ENCODE measurements at places on chromosomes 2 and 18.

GRCh38 chr2:123614596-123614995 is 410.5 kb upstream of the CNTNAP5 start:
- DNase-seq = no peak

DNA sequence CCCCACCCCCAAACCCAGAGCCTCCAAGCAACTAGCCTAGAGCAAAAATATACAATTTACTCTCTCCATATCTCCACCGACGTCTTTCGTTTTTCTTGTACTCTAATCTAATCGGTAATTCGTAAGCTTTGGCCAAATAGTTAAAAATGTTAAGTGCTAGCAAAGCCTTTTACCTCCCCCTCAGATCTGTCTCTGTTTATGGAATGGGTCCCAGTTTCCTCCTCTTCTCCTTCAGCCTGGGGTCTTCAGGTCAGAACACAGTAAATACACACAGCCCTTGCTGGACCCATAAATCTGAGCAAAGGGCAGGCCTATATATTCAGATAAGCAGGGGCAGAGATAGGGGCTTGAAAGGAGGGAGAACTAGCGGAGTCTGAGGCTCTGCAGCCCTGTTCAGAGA is 267.4 kb downstream of the MEIS1 start:
- no peak for DNase-seq

GRCh38 chr18:27715751-27716150 is 461.2 kb downstream of the CDH2 start:
- DNase-seq = no peak

- no peak for DNase-seq
Observed at GRCh38 chr2:127360242-127360641, 27.5 kb downstream of the MAP3K2 start.

- DNase-seq = no peak
Observed at GRCh38 chr2:169286624-169287231, 75.6 kb downstream of the LRP2 start.

GRCh38 chr18:59822612-59823550 is 76.9 kb upstream of the PMAIP1 start:
- DNase-seq = no peak

- no peak for DNase-seq
Observed at GRCh38 chr18:37219257-37219656, 346.3 kb downstream of the CELF4 start.

DNA sequence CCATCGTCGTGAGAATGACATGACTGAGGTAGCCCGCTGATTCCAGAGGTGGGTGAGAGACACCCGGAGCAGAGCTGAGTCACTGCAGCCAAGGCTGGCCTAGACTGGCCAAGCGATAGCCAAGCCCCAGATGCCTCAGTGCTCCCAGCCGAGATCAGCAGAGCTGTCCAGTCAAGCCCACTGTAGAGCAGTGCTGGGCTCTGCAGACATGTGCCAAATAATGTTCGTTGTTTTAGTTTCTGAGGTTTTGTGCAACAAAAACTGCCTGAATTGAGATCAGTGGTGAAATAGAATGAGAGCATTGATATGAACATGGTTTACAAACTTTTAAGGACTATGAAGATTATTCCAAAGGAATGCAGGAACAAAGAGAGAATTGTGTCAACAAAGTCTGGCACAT is 42.1 kb downstream of the INSIG2 start:
- no peak for DNase-seq

GRCh38 chr2:29110916-29111535 is 4.2 kb upstream of the CLIP4 start:
- DNase-seq = peak; percentile 34

GRCh38 chr2:67604360-67604759 is 207.2 kb downstream of the ETAA1 start:
- no peak for DNase-seq

GRCh38 chr2:64222351-64222750 is 78.1 kb upstream of the PELI1 start:
- no peak for DNase-seq

DNA sequence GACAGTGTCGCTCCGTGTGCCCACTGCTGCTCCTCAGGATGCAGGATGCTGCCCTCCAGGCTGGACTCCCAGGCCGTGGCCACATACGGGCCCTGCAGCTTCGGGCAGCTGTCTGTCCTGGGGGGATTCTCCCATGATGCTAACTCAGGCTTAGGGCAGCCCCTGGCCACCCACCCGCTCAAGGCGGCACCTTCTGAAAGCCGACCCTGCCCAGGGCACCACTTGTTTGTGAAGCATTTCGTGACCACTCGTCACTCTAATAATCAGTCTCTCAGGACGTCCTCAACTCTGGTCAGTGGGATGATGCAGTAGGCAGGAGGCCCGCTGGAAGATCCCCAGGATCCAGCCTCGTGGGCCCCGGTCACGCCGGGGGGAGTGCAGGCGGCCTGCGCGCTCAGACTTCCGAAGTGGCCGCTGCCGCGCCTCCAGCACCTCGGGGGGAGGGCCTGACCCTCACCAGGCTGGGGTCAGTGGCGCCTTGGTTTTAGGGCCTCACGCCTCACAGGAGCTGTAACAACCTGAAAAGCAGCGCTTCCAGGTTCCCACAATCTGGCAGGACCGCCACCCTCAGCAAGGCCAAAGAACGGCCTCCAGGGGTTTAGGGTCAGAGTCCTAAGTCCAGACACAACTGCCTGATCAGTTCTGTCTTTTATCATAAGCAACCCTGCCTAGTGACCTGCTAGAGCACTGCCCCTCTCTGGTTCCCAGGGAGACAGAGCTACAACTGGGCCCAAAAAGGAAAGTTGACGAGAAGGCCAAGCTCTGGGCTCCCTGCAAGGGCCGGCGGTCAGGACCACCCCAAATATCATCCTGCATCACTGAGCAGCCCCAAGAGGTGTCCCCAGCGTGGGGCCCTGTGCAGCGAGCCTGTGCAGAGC is 53.0 kb downstream of the EIPR1 start:
- DNase-seq = no peak

- DNase-seq = peak; percentile 42
Observed at GRCh38 chr2:111617299-111618225, 266.4 kb downstream of the ANAPC1 start.

DNA sequence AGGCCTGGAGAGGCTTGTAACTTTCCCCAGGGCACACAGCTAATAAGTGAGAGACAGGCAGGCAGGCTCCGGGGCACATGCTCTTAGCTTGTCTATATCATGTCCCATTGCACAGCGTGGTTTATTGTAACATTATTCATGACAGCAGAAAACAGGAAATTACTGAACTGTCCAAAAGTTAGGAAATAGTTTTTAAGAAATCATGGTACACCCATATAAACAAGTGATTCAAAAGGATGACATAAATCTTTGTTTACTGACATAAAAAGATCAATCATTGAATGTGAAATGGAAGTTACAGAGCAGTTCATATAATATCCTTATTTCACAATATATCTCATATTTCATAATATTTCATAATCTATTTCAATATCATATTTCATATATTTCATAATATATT is 34.3 kb upstream of the TXNDC2 start:
- peak; percentile 96 for DNase-seq

GRCh38 chr2:195238826-195239225 is 418.2 kb upstream of the SLC39A10 start:
- no peak for DNase-seq

DNA sequence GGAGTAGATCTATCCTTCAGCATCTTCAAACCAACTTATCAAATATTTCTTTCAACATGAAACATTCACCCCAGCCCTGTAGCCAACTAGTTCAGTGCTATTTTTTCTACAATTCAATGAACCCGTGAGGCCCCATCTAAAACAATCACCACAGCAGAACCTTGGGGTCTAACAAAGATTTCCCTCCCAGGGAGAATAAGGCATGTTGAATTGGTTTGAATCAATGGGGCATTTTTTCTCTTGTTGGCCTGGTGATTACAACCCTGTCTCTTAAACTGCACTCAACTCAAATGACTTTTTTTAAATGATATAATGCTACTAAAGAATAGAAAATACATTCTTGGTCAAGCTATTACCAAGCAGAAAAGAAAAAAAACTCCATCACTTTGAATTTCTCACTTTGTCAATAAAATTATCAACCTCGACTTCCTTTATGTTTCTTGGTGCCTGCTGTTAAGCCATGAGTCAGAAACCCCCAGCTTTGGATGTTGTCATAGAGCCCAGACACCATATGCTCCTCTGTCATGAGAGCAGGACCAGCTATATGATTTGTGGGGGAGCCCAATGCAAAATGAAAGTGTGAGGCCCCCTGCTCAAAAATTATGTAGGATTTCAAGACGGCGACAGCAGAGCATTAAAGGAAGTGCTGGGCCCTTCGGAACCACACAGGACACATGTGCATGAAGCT is 282.4 kb downstream of the MEIS1 start:
- no peak for DNase-seq

DNA sequence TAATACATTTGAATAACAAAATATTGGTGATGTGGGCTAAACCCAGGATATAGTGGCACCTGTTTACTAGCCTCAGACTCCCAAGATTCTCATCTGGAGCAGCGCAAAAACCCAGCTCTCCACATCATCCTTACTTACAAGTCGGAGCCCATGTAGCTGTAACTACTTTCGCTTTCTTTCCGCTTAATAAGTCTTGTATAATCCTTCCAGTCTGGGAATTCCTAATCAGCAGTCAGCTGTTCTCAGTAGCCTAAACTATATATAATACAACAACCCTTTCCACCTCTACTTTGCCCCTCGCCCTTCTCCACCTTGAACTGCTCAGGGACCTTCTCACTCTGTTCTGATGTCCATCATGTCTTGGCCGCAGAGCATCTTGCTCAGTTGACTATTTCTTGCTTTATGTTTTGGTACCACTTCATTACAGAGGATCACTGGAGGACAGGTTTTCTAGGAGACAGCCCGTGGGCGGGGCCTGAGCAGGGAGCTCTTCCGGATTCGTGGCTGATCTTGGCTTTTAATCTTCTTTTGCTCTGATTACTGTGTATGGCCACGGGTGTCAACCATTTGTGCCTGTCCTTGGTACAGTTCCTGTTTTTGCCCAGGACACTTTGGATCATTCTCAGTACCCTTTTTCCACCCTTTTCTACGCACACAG is 119.9 kb upstream of the SERTAD2 start:
- no peak for DNase-seq

DNA sequence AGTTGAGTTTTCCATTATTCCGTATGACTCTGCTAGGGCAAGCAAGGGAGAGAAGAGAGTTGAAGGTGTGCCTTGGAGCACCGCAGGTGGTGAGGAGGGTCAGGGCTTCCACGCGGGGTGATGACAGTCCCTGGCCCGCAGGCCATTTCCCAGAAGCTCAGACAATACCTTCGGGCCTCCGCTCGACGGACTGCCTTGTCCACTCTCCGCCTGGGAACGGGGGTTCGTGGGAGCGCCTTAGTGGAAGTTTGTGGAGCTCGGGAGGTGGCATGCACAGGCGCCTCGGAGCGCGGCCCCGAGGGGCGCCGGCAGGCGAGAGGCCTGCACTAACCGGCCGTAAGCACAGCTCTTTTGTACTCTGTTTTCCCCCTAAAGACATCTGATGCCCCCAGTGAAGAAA is 69.8 kb downstream of the ARHGEF33 start:
- DNase-seq = no peak

GRCh38 chr2:135698838-135699237 is 42.8 kb upstream of the UBXN4 start:
- DNase-seq = no peak

- peak; percentile 56 for DNase-seq
Observed at GRCh38 chr2:215611609-215612386, 175.9 kb upstream of the FN1 start.

DNA sequence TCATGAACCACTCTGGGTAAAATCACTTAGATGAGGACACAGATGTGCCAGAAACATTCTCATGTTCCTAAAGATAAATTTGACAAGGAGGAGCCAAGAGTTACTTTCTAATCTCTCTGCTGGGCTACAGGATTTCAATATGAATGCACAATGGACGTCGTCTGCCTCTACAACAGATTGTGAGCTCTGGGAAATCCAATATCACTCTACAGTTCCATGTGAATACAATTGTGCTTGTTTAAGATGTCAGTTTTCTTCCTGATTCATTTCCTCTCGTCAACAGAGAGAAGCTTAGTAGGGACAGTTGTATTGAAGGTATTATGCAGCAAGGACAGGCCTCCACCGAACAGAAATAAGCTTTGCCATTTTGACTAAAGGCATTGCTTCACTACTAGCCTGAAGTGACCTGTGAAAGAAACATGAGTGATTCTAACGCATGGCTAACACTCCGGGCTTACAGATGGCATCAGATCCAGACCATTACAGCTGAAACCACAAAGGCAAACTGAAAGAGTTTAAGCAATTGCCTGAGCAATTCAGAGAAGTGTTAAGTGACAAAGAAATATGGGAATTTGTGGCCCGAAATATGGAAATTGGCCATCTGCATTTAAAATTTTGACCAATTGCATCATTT is 1591.5 kb downstream of the LRP1B start:
- DNase-seq = no peak

DNA sequence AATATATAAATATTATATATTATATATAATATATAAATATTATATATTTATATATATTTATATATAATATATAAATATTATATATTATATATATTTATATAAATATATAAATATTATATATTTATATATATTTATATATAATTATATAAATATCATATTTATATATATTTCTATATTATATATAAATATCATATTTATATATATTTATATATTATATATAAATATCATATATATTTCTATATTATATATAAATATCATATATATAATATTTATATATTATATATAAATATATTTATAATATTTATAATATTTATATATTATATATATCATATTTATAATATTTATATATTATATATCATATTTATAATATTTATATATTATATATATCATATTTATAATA is 321.4 kb downstream of the CDH2 start:
- no peak for DNase-seq

- no peak for DNase-seq
Observed at GRCh38 chr18:56085551-56085950, 497.6 kb upstream of the TCF4 start.

GRCh38 chr2:141384676-141385075 is 746.1 kb downstream of the LRP1B start:
- DNase-seq = no peak

- peak; percentile 57 for DNase-seq
Observed at GRCh38 chr2:98444436-98445176, at the start of gene INPP4A. Gene INPP4A, plus strand, starts transcription at chr2:98444858. Its CDS starts 75,191 bp downstream, at chr2:98520049.

DNA sequence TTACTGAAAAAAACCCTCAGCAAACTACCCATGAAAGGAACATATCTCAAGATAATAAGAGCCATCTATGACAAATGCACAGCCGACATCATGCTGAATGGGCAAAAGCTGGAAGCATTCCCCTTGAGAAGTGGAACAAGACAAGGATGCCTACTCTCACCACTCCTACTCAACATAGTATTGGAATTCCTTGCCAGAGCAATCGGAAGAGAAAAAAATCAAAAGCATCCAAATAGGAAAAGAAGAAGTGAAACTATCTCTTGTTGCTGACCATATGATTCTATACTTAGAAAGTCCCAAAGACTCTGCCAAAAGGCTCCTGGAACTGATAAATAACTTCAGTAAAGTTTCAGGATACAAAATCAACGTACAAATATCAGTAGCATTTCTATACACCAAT is 40.6 kb upstream of the MSTN start:
- peak; percentile 21 for DNase-seq
